ENCODE measurements at places on chromosomes 7 and 10.
A peak's percentile ranks its signal among the peaks of the same experiment; 100 is the strongest.

DNA sequence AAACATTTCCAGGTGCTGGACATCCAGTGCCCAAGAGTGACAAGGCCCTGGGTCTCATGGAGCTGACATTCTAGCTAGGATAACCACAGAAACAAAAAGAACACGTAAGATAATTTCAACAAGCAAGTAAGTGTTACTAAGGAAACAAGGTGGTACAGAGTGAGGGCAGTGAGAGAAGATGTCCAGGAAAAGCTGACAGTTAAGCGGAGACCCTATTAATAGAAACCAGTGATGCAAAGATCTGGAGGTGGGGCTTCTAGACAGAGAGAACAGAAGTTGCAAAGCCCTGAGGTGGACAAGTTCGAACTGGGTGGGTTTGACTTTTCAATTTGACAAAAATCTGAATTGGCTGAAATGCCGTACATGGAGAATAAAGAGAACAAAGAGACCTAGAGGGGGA lies 96.3 kb downstream of the TRIL start:
- H3K27ac ChIP-seq: no peak overlapping the region
- H3K36me3 ChIP-seq: no peaks in the 10 kb centered on the region

- H3K36me3 ChIP-seq: no peaks in the 10 kb centered on the region
- peaks cover 27% of the 10 kb centered on the region for H3K4me1 ChIP-seq
- DNase-seq: no peak
- no peak overlapping the region for H3K4me3 ChIP-seq
These were observed 128.7 kb upstream of the JCAD start for GRCh38 chr10:30188101-30188500.

DNA sequence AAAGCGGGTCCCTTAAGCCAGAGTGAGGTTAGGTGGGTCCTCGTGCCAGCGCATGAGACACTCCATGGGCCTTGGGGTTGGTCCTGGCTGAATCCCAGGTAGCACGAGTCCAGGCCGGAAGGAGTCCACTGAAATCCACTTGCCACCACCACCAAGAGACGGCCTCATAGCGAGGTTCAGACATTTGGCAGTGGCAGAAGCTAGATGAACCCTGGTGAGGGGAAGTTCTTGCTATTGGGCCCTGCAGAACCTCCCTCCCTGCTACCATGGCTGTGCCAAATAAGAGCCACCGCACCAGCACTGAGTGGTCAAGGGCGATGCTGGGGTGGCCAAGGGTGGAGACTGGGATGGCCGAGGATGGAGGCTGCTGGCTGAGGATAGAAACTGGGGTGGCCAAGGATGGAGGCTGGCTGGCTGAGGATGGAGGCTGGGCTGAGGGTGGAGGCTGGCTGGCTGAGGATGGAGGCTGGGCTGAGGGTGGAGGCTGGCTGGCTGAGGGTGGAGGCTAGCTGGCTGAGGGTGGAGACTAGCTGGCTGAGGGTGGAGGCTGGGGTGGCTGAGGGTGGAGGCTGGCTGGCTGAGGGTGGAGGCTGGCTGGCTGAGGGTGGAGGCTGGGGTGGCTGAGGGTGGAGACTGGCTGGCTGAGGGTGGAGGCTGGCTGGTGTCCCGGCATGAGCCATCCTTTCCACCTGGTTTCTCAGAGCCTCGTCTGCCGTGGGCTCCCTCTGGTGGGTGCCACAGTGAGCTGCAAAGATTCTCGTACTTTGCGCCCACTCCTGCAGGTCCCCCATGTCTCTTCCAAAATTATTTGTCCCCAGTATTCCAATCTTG lies 88.2 kb downstream of the ELFN1 start:
- no peak overlapping the region for H3K4me3 ChIP-seq
- peak overlapping the region; percentile 31 for H3K27ac ChIP-seq
- peaks cover 4% of the 10 kb centered on the region for H3K36me3 ChIP-seq
- DNase-seq: peak; percentile 74
- peaks cover 88% of the 10 kb centered on the region for H3K27me3 ChIP-seq

GRCh38 chr10:44569193-44570091 lies 184.5 kb upstream of the CXCL12 start:
- no peak overlapping the region for H3K4me3 ChIP-seq
- no peaks in the 10 kb centered on the region for H3K36me3 ChIP-seq
- no peak overlapping the region for H3K27ac ChIP-seq
- no peak for DNase-seq

- peaks cover 53% of the 10 kb centered on the region for H3K27me3 ChIP-seq
- H3K36me3 ChIP-seq: no peaks in the 10 kb centered on the region
- no peak overlapping the region for H3K4me3 ChIP-seq
- no peak for DNase-seq
- H3K27ac ChIP-seq: no peak overlapping the region
These were observed 125.1 kb downstream of the ADAM12 start for GRCh38 chr10:126263006-126263676.

DNA sequence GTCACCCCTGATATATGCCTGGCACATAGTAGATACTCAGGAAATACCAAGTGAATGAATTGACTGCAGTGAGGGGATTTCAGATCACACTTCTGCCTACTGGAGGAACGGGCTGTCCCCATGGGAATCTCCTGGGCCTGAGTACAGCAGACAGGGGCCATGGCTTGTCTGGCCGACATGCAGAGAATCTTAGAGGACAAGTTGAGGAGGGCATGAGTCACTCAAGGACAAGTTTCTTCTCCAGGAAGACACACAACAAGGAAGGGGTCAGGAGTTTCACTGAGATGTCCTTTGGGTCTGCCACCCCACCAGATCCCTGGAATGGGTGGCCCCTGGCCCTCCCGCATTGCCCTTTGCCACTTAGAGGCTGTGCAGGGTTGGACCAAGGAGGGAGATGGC lies 20.7 kb downstream of the PLPP4 start:
- no peak overlapping the region for H3K4me3 ChIP-seq
- H3K4me1 ChIP-seq: no peaks in the 10 kb centered on the region
- DNase-seq: no peak

DNA sequence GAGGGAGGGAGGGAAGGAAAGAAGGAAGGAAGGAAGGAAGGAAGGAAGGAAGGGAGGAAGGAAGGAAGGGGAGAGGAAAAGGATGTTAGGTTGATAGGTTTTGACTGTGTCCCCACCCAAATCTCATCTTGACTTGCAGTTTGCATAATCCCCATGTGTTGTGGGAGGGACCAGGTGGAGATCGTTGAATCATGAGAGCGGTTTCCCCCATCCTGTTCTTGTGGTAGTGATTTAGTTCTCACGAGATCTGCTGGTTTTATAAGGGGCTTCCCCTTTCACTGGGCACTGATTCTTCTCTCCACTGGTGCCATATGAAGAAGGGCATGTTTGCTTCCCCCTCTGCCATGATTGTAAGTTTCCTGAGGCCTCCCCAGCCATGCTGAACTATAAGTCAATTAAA lies 15.1 kb upstream of the NUDCD3 start:
- no peak overlapping the region for H3K4me3 ChIP-seq
- no peaks in the 10 kb centered on the region for H3K27me3 ChIP-seq
- peaks cover 2% of the 10 kb centered on the region for H3K36me3 ChIP-seq
- H3K27ac ChIP-seq: peak overlapping the region; percentile 46
- no peak for DNase-seq

DNA sequence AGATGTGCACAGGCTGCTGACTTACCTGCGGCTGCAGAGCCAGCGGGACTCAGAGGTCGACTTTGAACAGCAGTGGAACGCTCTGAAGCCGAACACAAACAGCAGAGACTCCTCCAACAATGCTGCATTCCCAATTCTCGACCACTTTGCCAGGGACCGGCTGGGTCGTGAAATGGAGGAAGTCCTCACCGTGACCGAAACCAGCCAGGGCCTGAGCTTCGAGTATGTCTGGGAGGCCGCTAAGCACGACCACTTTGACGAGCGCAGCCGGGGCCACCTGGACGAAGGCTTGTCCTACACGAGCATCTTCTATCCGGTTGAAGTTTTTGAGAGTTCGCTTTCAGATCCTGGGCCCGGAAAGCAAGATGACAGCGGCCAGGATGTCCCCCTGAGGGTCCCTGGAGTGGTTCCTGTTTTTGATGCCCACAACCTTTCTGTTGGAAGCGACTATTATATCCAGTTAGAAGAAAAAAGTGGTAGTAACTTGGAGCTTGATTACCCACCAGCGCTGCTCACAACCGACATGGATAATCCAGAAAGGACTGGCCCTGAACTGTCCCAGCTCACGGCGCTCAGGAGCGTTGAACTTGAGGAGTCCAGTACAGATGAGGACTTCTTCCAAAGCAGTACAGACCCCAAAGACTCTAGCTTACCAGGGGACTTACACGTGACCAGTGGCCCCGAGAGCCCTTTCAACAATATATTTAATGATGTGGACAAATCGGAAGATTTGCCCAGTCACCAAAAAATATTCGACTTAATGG lies 19.4 kb upstream of the BHLHA15 start:
- H3K36me3 ChIP-seq: peaks cover 19% of the 10 kb centered on the region
- no peak for DNase-seq
- no peaks in the 10 kb centered on the region for H3K4me1 ChIP-seq
- H3K4me3 ChIP-seq: no peak overlapping the region
- H3K27ac ChIP-seq: no peak overlapping the region
- no peaks in the 10 kb centered on the region for H3K27me3 ChIP-seq

DNA sequence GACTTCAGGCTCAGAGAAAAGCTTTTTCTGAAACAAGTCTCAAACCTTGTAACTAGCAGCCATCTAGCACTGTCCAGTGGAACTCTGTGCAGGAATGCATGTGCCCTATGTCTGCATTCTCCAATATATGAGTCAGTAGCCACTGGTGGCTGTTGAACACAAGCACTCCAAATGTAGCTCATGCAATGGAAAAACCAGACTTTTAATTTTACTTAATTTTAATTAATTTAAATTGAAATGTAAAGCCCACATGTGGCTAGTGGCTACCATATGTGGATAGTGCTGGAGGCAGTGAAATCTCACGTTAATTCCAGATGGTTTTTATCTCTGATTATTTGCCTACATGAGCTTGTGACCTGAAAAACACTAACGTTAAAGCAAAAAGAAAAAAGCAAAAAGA lies 225.1 kb downstream of the GATA3 start:
- H3K4me1 ChIP-seq: peaks cover 11% of the 10 kb centered on the region
- H3K27ac ChIP-seq: peak overlapping the region; percentile 20
- no peak overlapping the region for H3K4me3 ChIP-seq
- peak; percentile 24 for DNase-seq

- no peak overlapping the region for H3K27ac ChIP-seq
- H3K36me3 ChIP-seq: no peaks in the 10 kb centered on the region
- no peak overlapping the region for H3K4me3 ChIP-seq
- no peak for DNase-seq
These were observed 19.3 kb downstream of the MYO1G start for GRCh38 chr7:44959433-44959951.

- H3K4me1 ChIP-seq: peaks cover 8% of the 10 kb centered on the region
- DNase-seq: no peak
- peaks cover 29% of the 10 kb centered on the region for H3K27me3 ChIP-seq
- H3K27ac ChIP-seq: no peak overlapping the region
- no peaks in the 10 kb centered on the region for H3K36me3 ChIP-seq
- H3K4me3 ChIP-seq: no peak overlapping the region
These were observed 306.6 kb upstream of the ZMIZ1 start for GRCh38 chr10:78762086-78762630.

DNA sequence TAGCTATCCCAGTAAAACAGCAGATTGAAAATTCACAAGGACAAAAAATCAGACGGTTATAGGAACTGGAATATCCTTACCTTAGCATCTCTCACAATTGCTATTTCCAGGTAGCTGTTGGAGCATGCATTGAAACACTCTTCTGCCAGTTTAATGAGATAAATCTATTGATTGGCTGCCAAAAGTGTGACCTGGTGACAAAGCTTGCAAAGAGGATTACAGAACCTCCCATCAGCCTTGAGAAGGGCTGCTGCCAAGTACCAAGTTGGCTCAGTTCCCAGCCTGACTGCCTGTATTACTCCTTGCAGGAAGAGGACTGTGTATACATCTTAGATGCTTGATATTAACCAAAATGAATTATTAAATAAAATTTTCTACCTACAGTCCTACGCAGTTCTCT lies 5.1 kb downstream of the PRLHR start:
- peak; percentile 41 for DNase-seq

DNA sequence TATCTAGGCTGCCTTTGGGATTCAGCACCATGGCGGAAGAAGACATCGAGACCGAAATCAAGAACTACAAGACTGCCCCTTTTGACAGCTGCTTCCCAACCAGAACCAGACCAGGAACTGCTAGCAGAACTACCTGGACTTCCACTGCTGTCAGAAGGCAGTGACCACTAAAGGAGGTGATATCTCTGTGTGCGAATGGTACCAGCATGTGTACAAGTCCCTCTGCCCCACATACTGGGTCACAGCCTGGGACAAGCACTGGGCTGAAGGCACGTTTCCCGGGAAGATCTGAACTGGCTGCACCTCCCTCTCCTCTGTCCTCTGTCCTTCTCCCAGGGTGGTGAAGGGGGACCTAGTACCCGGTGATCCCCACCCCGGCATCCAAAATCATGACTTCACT lies 25.6 kb upstream of the PDIA4 start:
- H3K4me3 ChIP-seq: no peak overlapping the region
- peaks cover 11% of the 10 kb centered on the region for H3K36me3 ChIP-seq
- no peaks in the 10 kb centered on the region for H3K27me3 ChIP-seq
- no peak for DNase-seq
- no peak overlapping the region for H3K27ac ChIP-seq

DNA sequence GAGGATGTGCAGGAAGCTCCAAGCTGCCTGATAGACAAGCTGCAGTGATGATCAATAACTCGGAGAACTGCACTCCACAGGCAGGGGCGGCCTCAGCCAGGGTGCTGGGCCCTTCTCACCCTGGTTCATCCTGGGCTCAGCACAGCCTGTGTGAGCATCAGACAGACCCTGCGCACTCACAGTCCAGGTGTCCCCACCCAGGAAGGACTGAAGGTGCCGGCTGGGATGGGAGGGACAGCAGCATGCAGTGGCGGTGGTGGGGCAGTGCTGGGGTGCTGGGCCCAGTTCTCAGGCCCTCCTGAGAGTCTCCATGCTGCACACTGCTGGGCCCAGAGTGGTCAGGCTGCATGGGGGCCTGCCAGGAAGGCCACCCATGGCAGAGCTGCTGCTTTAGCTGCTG lies 74.1 kb downstream of the ITIH5 start:
- peaks cover 71% of the 10 kb centered on the region for H3K27me3 ChIP-seq
- DNase-seq: no peak
- no peaks in the 10 kb centered on the region for H3K36me3 ChIP-seq
- no peak overlapping the region for H3K4me3 ChIP-seq

DNA sequence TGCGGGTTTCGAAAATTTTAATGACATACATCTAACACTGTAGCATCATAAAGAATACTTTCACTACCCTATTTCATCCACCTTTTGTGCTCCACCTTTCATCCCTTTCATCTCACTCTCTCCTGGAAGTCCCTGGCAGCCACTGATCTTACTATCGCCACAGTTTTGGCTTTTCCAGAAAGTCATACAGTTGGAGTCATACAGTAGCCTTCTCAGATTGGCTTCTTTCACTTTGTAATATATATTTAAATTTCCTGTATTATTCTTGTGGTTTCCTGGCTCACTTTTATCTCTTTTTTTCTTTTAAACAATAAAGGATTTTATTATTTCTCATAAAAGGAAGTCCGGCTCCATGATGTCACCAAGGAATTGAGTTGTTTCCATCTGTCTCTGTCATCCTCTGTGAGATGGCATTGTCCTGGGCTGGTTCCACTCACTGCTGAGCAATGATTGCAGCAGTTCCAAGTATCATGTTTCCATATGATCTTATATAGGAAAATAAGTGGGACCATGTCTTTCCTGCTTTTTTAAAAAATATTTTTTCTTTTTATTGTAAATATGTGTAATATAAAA lies 626.3 kb downstream of the POM121L12 start:
- no peaks in the 10 kb centered on the region for H3K36me3 ChIP-seq
- no peak for DNase-seq
- no peak overlapping the region for H3K4me3 ChIP-seq
- no peaks in the 10 kb centered on the region for H3K27me3 ChIP-seq
- no peak overlapping the region for H3K27ac ChIP-seq
